GM13976 (cell line): ENCODE measurements at places on chromosomes 5 and 9.

GRCh38 chr9:100619665-100620064 lies 41.8 kb downstream of the CAVIN4 start:
- no peak for DNase-seq

DNA sequence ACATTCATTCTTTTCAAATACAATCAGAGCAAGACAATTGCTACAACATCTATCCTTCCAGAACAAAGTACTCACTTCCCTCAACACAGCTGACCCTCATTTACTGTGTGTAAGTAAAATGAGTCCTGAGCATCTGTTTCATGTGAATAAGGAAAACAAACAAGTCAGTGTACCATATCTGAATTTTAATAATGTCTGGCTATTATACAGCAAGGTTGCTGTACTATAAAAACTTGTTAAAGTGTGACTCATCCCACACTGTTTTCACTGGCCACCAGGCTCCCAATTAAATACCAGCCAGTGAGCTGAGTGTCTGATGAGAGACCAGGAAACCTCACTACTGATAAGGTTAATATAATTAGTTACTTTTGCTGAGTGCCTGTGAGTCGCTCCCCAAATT lies 339.8 kb downstream of the AGTPBP1 start:
- DNase-seq: no peak

- DNase-seq: peak; percentile 63
Measured at GRCh38 chr5:177300236-177300880, 3.2 kb downstream of the RAB24 start.

DNA sequence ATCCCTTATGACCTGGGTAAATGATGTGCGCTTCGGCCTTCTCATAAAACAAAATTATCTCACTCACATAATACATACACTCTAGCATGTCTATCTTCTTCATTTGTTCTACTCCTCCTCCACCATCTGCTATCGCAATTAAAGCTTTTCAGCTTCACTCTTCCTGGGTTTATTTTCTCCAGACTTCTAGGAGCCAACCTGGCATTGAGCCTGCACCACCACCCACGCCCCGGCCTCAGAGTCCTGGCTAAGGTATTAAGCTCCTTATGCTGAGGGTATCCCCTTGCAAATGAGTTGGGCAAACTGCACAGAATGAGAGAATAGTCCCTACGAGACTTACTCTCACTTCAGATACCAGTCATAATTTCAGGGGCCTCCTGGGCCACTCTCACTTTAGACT lies 236.1 kb upstream of the CDH12 start:
- no peak for DNase-seq

GRCh38 chr5:112636751-112637150 lies 100.9 kb upstream of the APC start:
- DNase-seq: no peak

- DNase-seq: peak; percentile 28
Measured at GRCh38 chr5:58466939-58467338, 7.1 kb upstream of the PLK2 start.

DNA sequence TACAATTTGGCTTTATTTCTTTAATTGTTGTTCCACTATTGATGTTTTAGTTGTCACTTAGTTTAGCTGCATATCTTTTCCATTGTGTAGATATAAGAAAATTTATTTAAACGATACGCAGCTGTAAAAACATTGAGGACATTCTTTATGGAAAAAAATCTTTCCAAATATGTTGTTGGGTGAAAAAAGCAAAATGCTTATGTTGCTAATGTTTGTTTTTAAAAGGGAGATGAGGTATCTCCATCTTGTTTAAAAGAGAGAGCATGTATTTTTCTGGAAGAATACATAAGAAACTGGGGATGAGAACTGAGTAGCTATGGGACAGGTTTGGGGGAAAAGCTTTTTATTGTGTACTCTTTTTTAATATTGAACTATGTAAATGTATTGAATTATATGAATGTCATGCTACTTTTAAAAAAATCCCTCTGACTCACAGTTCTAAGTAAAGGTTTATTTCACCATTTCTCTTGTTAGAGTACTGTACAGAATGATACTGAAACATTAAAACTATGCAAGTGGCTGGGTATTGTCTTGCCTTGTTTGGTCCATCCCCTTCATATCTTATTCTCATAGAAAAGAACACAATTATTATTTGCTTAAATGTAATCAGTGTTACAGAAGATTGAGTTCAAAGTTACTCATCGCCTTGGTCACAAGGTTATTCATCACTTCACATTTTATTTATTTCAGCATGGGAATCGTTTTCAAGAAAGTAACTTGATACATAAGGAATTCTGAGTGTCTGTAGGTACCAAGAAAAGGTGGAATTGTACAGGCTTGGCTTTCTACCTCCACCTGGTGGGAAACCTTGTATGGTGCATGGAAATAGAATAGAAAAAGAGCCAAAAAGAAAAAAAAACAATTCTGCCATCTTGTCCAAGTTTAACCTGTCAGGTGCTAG lies 85.8 kb downstream of the RIC1 start:
- no peak for DNase-seq

- no peak for DNase-seq
Measured at GRCh38 chr5:20974426-20974825, 986.4 kb upstream of the CDH18 start.

DNA sequence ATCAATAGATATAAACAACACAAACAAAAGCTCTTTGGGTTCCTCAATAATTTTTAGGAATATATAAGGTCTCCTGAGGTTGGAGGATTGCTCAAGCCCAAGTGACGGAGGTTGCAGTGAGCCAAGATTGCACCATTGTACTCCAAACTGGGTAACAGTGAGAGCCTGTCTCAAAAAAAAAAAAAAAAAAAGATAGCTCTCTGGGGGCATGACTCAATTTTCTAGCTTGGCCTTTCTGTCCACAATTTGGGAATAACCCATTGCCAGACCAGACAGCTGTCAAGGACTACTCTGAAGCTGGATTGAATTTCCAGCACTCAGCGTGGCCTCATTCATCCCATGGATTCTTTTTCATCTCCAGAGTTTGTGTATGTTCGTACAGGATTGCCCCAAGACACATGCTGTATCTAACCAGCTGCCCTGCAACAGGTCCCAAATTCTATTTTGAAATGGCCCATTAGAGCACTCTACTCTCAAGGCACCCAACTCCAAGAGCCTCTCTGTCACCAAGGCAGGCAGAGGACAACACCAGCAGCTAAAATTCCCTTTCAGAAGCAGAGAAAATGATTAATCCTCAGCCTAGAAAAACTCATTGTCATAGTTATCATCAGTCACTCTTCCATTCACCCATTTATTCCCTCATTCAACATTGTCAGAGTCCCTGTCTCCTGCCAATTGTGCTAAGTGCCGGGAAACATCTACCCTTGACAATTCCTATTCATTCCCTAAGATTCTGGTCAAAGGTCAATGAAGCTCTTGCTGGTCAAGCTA lies 8.7 kb downstream of the FAM193B start:
- no peak for DNase-seq

DNA sequence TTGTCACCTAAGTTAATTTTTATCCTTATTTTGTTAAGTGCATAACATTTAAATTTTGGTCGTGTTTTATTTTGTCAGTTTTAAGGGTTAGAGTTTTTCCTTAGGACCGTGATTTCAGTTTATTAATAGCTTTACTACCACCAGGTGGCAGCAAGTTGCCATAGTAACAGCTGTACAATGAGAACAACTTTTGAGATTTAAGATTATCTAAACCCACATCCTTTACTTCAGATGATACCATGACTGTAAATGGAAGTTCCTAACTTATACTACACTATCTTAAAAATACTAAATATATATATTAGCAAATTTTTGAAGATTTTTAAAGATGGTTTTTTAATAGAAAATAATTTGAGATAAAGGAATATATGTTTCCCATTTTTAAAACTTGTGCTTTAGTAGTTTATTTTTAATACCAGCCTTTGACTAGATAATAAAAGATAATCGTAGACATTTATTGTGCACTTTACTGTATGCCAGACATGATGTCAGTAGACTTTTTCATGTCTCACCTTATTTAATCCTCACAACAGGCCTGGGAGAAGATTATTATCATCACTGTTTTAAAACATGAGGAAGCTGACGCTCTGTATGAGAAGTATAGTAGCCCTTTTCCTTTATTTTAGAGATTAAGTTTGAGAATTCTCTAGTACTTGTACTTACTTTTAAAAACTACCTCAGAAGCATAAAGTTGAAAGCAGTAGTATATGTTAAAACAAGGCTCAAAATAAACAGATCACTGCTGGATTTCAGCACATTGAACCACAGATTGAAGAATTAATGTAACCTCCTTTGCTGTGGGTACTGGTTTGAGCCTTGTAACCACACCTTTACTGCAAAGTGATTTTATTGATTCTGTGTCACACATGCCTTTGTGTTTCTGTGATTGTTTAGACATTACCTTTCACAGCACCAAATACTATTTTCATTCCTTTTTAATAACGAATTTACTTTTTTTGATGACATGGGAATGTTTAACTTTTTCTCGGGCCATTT lies 27.5 kb downstream of the SREK1 start:
- no peak for DNase-seq

- DNase-seq: no peak
Measured at GRCh38 chr5:108917596-108917995, 169.9 kb downstream of the FER start.

DNA sequence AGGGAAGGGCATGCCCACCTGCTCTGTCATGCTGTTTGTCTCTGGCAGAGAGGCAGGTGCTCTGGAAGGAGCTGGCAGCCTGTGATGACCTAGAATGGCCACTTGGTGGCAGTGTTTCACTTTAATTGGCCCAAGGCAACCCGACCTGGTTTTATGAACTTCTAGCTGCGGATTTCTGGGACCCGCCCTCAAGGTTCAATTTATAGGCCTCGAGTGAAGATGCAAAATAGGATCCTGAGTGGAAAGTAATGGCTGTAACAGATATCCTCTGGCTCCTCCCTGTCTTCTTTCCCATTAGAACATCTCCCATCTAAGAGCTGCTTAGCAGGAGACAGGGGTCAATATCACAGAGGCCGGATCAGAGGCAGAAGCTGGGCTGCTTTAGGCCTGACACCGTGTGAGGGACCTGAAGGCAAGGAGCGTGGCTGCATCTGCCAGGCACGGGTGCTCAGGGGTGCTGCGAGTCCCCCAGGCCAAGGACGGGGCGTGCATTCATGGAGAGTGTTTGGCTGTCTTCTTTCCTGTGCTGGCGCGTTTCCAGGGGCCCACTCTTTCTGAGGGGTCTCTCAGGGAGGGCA lies 56.7 kb upstream of the SLC28A3 start:
- DNase-seq: peak; percentile 80

- no peak for DNase-seq
Measured at GRCh38 chr9:93143830-93144530, 9.9 kb upstream of the NINJ1 start.

GRCh38 chr5:14110680-14111079 lies 32.5 kb upstream of the TRIO start:
- no peak for DNase-seq

GRCh38 chr9:82273121-82273520 lies 284.5 kb downstream of the SPATA31D1 start:
- DNase-seq: no peak

GRCh38 chr9:18208166-18209059 lies 265.5 kb upstream of the ADAMTSL1 start:
- DNase-seq: no peak

GRCh38 chr5:171597946-171598640 lies 178.6 kb downstream of the FGF18 start:
- DNase-seq: no peak

GRCh38 chr9:133029994-133030316 lies 842 bp upstream of the GTF3C5 start:
- DNase-seq: no peak

GRCh38 chr5:159071382-159071781 lies 28.3 kb downstream of the EBF1 start:
- no peak for DNase-seq

DNA sequence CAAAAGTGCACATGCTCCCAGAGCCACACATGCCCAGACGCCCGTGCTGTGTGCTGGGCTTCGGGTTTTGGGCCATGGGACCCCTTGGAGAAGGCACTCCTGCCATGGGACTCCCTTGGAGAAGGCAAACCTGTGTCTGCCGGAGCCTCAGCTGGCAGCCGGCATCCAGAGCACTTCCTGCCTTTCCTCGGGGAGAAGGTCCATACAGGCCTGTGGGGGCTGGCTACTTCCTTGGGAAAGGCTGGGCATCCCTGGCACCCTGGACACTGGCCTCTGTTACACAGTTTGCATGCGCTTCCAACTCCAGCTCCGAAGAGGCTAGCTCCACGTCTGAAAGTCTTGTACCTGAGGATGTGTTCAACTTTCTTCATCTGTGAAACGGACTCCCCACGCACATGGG lies 14.7 kb upstream of the IRX4 start:
- no peak for DNase-seq

DNA sequence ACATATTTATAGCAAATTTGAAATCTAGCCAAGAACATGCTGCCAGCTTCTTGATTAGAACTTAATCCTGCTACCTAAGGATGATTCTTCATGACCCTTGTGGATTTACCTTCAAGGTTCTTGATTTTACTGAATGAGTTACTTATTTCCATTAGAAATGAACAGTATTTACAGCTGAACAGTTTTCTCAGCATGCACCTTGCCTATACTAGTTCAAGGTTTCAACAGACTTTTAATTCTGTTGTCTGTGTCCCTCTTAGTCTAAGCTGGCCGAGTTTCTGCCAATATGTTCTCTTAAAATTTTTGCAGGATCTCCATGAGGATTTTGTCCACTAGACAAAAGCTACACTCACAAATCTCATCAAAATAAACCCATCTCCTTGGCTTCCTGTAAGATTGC lies 188.8 kb upstream of the ST8SIA4 start:
- DNase-seq: no peak

GRCh38 chr5:77768978-77769377 lies 7.2 kb downstream of the TBCA start:
- no peak for DNase-seq

DNA sequence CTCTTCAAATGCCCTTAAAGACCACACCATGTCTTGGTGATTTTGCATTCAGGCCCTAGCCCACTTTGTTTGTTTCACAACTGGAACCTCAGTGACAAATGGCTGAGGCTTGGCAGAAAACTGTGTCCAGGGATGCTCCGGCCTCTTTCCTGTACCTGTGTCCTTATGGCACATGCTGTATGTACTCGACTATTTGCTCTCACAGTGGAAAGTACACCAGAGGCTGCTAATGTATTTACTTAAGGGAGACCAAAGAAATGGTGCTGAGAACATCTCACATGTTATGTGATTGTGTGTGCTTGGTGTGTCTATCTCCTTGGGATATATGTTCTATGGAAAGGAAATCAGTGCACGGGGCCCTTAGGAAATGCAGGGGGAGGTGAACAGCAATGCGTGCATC lies 263.3 kb downstream of the GADD45G start:
- DNase-seq: no peak

DNA sequence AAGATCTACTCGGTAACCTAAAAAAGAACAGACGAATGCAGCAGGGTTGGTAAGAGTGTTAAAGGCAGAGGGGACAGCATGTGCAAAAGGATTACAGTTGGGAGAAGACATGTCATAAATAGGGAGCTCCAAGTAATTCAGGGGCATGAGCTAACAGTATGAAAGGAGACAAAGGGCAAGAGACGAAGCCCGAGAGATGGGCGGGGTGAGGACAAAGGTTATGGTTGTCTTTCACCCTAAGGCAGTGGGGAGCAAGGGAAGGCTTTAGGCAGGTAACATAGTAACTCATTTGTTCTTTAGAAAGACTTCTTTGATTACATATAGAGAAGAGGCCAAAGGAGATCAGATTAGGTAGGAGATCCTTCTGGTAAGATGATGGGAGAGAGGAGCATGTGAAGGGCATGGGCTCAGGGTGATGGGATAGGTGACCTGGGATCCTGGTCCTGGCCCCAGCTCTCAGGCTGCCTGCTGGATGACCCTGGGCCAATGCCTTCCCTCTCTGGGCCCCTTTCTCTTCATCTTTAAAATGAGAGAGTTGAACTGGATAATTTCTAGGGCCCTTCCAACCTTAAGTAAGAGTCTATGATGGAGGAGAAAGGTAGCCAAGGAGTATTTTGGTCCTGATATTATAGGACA lies 19.5 kb downstream of the MORN5 start:
- DNase-seq: no peak
